Activated naive CD8-positive, alpha-beta T cell treated with anti-CD3 and anti-CD28 coated beads, Interleukin-2, amount 50 U/mL, for 24 hours (primary cell): ENCODE measurements at places on chromosomes 6 and 20.

GRCh38 chr6:44255105-44255808, 2.1 kb downstream of the SLC35B2 start:
- DNase-seq: peak; percentile 55

- peak; percentile 3 for DNase-seq
Observed at GRCh38 chr6:110617057-110617456, 140.6 kb upstream of the SLC22A16 start.

- DNase-seq: no peak
Observed at GRCh38 chr6:33167374-33168283, 24.6 kb downstream of the COL11A2 start.

DNA sequence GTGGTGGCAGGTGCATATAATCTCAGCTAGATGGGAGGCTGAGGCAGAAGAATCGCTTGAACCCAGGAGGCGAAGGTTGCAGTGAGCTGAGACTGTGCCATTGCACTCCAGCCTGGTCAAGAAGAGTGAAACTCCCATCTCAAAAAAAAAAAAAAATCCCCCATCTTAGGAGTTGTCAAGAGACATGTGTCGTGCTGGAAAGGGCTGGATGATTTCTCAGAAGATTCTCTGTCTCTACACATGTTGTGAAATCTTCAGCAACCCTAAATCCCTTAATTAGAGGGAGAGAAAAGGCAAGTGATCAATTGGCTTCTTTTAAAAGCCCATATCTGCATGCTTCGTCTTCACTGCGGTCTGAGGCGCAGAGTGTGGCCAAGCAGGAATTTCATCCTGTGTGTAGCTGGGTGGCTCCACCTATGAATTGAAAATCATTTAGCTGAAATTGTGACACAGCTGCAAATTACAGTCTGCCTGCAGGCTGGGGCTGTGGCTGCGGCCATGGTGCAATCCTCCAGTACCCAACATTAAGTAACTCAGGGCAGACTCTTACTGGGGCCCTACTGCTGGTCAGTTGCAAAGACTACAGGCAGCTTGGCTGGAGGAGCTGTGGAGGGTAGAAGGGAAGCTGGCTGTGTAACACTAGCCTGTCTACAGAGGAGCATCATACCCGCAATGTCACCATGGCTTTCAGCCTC, 3.2 kb upstream of the TGM3 start:
- DNase-seq: no peak

DNA sequence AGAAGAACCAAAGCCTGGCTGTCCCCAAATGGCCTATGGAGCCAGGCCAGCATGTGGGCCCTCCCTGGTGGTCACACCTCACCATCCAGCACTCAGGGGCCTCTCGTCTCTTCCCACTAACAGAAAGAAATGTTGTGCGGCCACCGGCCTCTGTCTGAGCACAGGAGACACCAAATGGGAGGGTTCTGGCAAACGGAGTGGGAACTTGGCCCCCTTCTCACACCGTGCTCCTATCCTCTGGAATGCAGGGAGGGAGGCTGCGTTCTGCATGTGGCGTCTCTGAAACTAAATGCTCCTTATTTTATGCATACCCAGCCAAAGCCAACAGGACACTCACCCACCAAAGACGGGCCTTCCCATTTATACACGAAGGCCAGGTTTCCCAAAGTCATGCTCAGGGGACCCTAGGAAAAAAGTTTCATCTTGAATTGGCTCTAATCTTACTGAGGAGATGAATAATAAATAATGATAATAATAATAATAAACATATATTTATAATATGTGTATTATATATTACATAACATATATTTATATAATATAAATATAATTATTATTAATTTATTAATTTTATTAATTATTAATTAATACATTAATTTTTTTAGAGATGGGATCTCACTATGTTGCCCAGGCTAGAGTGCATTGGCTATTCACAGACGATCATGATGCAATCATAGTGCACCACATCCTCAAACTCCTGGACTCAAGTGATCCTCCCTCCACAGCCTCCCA, 102.4 kb downstream of the FOXF2 start:
- no peak for DNase-seq

- no peak for DNase-seq
Observed at GRCh38 chr20:25023356-25023755, 30.8 kb upstream of the APMAP start.

GRCh38 chr6:43948527-43949485, 178.4 kb downstream of the MRPL14 start:
- DNase-seq: no peak

GRCh38 chr6:5108536-5109150, 23.5 kb downstream of the PPP1R3G start:
- no peak for DNase-seq

DNA sequence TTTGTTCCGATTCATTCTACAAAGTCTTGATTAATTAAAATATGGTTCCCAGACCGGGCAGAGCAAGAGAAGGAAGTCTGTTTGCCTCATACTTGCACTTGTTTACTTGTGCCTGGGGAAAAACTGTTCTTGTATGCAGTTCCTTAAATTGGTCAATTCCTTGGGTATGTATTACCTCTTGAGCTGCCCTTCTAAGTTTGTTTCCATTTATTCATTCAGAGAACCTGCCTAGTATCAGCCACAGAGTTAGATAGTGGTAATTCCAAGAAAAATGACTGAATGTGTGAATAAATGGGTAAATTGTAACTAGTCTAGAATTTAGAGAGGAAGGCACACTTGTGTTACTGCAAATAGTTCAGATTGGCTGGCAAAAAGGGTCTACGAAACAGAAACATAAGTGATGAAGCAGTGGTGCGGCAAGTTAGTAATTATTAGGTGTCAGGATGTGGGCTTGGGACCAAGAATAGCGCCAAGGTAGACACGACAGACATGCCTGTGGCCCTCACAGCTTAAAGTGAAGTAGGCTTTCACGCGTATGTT, 525 bp upstream of the MAK start:
- DNase-seq: peak; percentile 16

GRCh38 chr6:134575221-134575620, 257.3 kb upstream of the SGK1 start:
- no peak for DNase-seq

DNA sequence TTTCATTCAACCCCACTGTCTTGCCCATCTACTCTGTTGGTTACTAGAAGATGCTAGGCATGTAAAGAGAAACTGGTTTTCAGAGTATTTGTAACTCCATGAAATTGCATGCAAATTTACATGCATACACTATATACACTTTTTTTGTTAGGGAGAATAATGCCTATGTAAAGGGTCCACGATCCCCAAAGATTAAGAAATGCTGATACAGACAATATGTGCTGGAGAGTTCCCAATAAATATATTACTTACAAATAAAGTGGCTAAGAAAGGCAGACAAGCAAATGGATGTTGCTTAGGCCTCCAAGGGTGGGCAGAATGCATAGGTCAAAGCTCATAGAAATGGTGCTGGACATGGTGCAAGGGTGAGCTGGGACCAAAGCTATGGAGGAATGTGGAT, 109.6 kb upstream of the NHSL1 start:
- DNase-seq: no peak

DNA sequence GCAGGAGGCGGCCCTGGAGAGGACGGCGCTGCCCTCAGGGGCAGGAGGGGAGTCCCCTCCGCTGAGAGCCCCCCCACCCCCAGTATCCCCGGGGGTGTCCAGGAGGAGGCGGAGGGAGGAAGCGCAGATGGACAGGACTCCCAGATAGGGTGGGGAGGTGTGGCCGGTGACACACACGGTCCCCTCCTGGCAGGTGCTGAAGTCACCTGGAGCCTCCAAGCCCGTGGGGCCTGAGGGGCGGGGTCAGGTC, 1.4 kb downstream of the STMN3 start:
- no peak for DNase-seq

GRCh38 chr20:31695849-31696804, 26.5 kb downstream of the BCL2L1 start:
- no peak for DNase-seq

DNA sequence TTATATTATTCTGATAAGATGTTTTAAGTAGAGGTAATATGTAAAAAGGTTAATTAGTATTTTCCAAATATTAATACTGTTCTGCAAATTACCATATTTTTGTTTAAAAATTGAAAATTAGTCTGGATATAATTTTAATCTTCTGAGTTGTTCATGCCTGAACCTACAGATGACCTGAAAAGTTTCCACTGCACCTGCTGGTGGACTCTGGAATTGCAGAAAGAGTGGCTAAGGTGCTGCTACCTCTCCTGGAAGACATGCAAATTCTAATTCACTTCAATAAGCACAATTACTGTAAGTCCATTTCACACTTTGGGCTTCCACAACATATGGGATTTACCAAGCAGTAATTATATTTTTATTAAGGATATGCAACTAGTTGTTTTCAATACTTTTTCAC, 77.7 kb upstream of the OLIG3 start:
- DNase-seq: peak; percentile 66

DNA sequence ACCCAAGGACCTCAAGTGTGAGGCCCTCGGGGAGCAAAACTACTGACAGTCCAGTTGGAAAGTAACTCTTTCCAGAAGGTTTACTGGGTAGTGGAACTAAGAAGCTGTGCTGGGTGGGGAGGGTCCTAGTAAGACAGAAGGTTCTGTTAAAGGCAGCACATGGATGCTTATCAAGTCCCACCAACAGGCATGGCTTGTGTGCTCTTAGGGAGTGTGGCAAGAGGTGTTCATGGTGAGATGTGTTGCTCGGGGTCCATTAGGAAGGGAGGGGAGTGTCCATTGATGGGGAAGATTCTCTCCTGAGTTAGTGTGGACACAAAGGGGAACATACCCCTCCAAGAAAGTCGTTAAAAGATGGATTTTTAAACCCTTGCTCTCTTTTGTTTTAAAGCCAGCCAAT, 120.6 kb downstream of the LY86 start:
- DNase-seq: no peak
